Fibroblast of skin of right quadriceps (primary cell): ENCODE measurements at places on chromosomes 1 and 21.
A peak's percentile ranks its signal among the peaks of the same experiment; 100 is the strongest.

DNA sequence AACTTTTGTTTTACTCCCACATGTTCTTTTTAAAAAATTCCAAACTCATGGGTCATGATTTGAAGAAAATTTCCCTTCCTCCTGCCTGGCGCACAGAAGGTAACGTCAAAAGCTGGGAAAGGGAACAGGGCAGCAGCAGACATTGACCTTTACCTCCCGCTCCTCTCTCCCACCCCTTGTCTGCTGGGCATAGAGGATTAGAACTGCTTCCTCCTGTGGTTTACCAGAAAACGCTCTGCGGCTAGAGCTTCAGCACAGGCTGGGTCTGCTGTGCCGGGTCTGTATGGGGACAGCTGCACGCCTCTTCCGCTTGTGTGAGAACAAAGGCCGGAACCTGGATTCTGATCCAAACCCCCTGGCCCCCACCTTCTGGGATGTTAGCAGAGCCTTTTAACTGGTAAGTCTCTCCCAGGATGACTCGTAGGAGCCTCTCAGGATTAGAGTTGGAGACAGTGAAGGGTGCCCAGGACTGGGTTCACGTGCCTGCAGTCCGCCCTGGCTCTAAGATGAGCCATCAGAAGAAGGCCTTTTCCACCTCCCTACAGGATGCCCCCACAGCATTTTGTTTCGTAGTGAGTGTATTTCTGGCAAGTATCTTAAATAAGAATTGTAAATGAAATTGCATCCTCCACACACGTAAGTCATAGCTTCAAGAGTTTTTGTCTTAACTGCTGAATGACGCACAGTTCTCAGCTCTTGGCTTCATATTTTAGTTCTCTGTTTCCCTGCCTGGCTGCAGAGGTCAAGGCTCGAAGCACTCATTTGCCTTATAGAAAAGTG, 5.2 kb downstream of the H6PD start:
- peak; percentile 60 for DNase-seq

GRCh38 chr1:155017946-155018316, 15.3 kb downstream of the ZBTB7B start:
- DNase-seq = no peak

GRCh38 chr1:20366463-20367115, 75.9 kb downstream of the VWA5B1 start:
- no peak for DNase-seq

- DNase-seq = no peak
Observed at GRCh38 chr1:188895611-188896010, 1582.1 kb downstream of the BRINP3 start.

- no peak for DNase-seq
Observed at GRCh38 chr21:22575165-22575584, 1577.0 kb downstream of the NCAM2 start.

- DNase-seq = no peak
Observed at GRCh38 chr1:150674881-150675280, 22.1 kb downstream of the GOLPH3L start.

DNA sequence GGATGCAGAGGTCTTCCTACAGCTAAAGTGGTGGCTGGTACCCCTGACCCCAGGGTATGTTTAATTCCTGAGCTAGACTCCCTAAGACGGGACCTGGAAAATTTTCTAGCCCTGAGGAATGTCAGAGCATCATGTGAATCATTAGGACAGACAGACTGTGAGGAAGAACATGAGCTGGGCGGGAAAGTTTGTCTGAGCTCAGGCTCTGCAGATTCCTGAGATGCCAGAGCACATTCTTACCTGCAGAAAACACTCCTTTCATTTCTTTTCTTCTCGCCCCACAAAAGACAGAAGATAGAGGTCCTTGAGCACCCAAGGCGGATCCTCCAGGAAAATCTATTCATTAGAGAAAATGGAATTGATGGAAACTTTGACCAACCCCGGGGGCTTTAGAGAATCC, 6.5 kb downstream of the CAPN2 start:
- DNase-seq = peak; percentile 54

GRCh38 chr1:13892671-13893325, 192.8 kb downstream of the PRDM2 start:
- no peak for DNase-seq

GRCh38 chr1:64766429-64766828, 21.6 kb downstream of the RAVER2 start:
- no peak for DNase-seq

GRCh38 chr1:231921646-231922345, 295.2 kb downstream of the DISC1 start:
- DNase-seq = peak; percentile 58

DNA sequence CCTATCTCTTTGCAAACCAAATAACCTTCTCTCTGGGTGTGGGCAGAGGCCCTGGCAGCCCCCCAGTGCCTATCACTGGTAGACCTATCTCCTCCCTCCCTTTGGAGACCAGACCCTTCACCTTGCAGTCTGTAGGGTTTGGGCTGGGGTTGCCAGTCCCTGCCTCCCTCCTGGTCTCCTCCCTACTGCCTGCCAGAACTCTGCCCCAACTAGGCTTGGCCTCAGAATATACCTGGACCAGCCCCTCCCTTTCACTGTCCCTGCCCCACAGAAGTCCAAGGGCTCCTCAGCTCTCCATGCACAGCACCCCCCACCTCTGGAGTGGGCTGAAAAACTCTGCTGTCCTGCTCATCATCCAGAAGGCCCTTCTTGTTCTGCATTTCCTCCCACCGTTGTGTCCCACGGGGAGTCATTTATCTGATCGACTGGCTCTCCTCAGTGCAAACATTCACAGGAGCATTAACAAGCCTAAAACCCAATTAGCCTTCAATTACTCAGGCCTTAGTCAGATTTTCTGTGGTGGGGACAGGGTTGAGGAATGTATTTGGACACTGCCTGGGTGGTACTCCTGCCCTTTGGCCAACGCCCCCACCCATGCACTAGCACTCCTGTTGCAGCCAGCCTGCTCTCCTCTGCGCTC, 27.7 kb upstream of the DMBX1 start:
- DNase-seq = no peak

- DNase-seq = peak; percentile 56
Observed at GRCh38 chr21:31198575-31198974, 145.5 kb downstream of the TIAM1 start.

DNA sequence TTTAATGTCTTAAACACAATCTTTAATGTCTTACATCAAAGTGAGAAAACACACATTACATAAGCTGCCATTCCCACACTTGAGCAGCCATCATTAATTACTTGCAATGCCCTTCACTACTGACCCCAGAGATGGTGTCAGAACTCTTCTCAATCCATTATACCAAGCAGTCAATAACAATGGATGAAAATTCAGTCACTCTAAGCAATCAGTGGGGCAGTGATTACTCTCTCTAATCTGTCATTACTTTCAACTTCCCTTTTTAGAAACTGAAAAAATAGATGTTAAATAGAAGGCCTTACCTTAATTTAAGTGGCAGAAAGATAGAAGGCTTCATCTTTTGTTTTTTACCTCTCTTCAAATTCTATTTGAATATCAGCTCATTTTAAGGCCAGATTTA, 9.7 kb upstream of the FRRS1 start:
- no peak for DNase-seq

DNA sequence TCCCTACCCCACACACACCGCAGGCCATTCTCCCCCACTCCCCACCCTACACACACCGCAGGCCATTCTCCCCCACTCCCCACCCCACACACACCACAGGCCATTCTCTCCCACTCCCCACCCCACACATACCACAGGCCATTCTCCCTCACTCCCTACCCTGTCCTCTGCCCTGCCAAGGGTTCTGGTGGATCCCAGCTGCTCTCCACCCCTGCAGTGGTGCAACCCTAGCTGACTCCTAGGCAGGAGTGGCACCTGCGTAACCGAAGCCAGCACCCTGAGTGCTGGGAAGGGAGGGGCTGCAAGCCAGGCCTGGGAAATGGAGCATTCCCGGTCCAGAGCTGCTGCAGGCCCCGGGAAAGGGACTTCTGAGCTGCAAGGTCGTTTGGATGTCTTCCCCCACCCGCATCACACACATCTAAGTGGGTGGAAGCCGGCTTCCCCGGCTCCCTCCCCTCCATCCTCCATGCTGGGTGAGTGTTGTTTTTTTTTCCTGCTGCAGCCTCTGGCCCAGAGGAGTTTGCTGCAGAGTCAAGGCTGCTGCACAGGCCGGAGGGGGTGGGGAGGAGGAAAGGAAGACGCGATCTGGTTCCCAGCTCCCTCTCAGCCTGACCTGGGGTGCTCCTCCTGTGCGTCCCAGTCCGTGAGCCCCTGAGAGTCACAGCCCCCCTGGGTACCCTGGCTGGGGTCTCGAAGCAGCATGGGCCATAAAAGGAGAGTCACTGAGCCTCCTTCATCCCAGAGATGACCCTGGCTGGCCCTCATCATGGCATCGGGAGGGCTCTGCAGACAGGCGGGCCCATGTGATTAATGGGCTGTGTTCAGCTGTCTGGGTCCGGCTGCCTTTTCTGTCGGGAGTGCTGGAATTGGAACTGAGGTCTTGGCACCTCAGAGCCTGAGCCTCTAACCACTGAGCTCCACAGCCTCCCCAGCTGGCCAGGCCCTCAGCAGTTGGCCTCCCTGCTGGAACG, 16.1 kb downstream of the H6PD start:
- no peak for DNase-seq

DNA sequence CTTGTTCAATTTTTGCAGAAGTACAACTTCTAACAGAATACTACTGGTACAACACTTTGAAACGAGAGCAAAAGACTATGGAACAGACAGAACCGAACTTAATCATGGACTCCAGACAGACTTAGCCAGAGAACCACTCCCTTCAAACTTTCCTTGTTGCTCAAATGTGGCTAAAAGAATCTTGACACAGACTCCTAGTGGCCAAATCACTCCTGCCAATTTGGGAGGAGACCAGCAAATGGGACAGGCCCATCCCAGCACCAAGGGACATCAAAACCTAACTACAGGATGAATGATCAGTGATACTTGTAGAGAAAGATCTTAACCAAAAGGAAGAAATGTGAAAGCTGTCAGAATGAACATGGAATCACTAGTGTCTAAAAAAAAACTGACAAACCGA, 154.0 kb downstream of the MATN1 start:
- DNase-seq = no peak

- peak; percentile 81 for DNase-seq
Observed at GRCh38 chr1:97084546-97084945, 363.0 kb downstream of the PTBP2 start.

DNA sequence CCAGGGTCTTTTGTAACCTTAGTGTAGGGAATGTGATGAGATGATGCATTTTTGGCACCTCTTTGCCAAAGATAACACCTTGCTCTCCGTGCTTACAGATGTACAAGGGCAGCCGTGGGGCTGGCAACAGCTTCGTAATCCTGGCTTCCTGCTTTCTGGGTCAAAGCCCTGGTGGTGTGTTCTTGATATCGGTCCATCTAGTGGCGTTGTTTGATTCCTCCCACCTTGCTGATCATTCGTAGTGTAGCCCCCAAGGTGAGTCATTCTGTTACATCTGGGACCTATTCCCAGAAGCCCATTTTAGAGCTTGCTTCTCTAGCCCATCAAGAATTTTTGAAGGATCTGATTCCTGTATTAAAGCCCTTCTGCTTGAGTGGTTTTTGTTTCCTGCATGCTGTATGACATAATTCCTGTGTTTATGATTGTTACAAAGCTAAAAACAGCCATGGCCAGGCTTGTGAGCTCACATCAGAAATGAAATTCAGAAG, 7.0 kb upstream of the CCT8 start:
- no peak for DNase-seq

- DNase-seq = no peak
Observed at GRCh38 chr1:39063191-39063590, 37.0 kb downstream of the NDUFS5 start.

- DNase-seq = no peak
Observed at GRCh38 chr1:29983321-29983720, 740.1 kb downstream of the MATN1 start.

DNA sequence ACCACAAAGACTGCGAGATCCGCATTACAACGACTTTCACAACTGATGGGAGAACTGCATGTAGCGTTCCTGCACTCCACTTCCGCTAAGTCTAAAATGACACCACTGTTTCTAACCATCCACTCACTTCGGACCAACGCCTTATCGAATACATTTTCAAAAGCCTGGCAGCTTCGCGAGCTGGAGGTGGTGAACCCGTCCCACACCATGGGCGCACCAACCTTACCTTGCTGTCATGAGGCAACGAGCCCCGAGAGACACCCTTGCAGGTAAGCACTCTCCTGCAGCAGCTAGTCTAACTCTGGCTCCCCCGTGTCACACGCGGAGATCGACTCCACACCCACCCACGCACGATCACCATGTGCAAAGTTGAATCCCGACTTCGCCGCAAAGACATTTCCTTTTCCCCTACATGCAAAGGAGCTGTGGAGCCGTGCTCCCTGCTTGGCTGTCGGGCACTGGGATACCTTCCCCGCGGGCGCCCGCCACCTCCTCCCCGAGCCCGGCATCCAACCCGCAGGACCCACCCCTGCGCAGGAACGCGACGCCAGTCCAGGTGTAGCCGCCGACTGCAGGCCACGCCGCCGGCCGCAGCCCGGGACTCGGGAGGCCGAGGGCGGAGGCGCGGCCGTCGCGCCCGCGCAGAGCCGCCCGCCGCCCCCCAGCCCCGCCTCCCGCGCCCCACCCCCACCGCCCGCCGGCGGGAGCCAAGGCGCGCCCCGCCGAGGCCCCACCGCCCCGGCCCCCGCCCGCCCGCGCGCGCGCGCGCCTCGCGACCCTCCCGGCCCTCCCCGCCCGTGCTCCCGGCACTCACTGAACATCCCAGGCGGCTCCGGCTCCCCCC, 629 bp downstream of the TAF5L start:
- peak; percentile 37 for DNase-seq

GRCh38 chr1:112698366-112699310, 8.3 kb downstream of the RHOC start:
- no peak for DNase-seq

GRCh38 chr1:93573940-93574469, 107.6 kb downstream of the BCAR3 start:
- DNase-seq = no peak

- DNase-seq = no peak
Observed at GRCh38 chr1:87743256-87743655, 414.6 kb downstream of the LMO4 start.

- DNase-seq = peak; percentile 82
Observed at GRCh38 chr1:221672239-221672645, 69.6 kb downstream of the DUSP10 start.

DNA sequence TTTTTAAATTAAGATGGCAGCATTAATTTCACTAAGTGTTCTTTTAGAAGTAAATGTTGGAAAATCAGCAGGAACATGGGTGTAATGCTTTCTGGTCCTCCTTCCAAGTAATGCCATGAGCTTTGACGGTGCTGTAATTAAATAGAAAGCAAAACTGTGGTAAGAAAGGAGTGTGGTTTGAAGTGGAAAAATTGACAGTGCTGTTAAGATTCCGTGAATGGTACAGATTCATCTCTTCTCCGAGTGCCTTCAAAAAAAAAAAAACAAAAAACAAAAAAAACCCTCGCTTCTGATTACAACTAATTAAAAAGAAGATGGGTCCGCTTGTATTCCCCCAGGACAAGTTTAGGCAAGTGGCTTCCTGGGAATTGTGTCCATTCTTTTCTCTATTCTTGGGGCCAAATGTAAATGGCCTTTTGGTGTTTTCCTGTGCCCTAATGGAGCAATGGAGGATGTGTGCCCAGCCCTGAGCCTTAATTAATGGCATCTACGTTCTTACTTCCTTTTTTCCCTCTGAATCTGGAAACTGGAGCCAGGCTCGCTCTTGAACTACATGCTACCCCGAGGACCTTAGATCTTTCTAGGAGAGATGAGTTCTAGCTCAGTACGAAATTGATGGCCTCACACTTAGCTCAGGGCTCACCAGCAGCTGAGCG, 5.1 kb downstream of the LMO4 start:
- peak; percentile 24 for DNase-seq
